Gastrocnemius medialis (tissue), 4 donors: ENCODE measurements at places on chromosomes 5 and 9.

GRCh38 chr9:132348676-132349075 is 6.1 kb downstream of the SETX start:
- no peak for DNase-seq

GRCh38 chr9:135827301-135827700 is 80.0 kb downstream of the CAMSAP1 start:
- no peak for DNase-seq

DNA sequence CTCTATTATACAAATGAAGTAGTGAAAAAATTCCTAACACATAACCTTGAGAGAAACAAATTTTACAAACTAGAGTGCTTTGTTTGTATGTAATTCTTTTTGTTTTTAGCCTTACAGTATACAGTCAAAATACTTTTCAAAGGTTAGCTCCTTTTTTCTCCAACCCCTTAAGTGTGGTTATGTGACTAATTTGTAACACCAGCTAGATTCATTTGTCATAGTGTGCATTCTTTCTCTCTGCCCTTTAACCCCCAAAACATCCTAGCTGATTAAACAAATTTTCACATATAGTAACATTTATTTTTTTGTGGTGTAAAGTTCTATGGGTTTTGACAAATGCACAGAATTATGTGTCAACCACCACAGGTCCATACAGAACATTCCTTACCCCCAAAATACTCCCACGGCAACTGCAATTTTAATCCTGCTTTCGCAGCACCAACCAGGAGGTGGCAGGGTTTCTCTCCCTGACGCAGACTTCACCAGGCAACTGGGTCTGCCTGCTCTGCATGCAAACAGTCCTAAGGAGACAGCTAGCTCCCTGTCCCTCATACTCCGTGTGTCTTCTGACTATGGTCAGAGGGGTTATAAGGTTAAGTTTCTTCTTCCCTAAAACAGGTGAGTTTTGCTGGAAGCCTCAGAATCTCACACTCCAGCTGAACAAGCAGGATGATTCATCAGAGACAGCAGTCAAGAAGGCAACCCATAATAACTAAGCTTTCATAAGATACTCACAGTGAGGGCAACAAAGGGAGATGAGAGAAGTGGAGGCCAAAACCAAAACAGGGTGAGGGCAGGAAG is 44.5 kb upstream of the NR5A1 start:
- DNase-seq, result no peak

GRCh38 chr5:115522832-115523403 is 21.7 kb downstream of the FEM1C start:
- DNase-seq, result no peak
